H4 (cell line): ENCODE measurements at places on chromosomes 6 and 20. TPM values are rescaled to one million over a fixed set of nuclear protein-coding genes. Genes with fewer than 3 reads are reported as not detected.

DNA sequence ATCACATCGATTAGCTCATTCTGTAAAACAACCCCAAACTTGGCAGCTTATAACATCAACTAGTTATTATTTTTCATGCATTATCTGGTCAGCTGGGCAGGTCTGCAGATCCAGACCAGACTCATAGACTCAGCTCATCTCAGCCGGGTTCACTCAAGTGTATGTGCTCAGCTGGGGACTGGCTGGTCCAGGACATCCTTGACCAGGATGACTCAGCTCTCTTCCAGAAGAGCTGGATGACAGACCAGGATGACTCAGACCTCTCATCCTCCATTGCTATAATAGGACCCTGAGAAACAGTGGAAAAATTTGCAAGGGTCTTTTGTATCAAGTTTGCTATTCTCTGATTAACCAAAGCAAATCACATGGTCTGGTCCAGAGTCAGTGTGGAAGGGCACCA is 312.5 kb upstream of the PLCB4 start:
- peak; percentile 71 for DNase-seq

GRCh38 chr20:62758226-62758912 is 37.9 kb upstream of the MRGBP start:
- no peak for DNase-seq

- DNase-seq = no peak
Observed at GRCh38 chr6:116629563-116629981, 13.3 kb downstream of the RSPH4A start.

DNA sequence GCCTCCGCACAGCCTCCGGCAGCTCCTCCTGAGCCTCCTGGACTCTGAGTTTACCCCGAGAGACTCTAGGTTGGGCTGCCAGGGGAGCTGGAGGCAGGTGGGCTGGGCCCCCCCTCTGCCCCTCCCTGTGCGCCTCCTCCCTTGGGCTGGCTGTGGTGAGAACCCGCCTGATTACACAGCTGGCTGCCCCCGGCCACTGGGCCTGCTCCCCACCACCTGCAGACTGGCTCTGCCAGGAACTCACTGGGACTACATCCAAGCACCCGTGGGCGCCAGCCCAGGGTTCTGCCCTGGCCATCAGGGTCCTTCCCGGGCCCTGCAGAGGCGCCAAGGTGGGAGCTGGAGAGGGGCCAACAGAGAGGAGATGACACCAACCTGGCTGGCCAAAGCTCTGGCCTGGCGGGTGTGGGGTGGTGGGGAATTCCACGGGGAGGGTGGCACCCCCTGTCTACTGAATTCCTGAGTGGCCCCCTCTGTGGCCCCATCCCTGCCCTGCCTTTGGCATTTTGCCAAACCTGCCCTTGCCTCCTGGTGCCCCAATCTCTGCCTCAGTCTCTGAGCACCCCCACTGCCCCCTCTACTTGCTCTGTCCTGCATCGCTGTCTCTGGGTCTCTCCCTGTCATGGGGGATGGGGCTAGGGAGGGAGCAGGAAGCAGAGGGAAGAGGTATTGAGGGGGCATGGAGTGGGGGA is 21.9 kb upstream of the CDH22 start:
- DNase-seq = no peak

DNA sequence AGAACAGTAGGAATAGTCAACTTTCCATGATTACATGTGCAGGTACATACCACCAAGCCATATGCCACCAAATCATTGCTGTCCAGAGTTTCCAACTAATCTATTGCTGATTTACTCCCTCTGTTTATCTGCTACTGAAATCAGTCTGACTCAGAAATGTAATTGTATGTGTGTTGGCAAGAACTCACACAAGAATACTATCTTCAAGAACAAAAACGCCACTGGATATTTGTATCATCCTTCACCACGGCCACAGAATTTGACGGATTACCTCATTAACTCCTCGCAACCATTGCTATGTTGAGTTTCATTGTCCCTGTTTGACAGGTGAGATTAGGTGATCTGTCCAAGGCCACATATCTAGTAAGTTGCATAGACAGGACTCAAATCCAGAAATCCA is 159.2 kb downstream of the GMPR start:
- no peak for DNase-seq

- DNase-seq = peak; percentile 48
Observed at GRCh38 chr6:53513519-53513966, 31.4 kb downstream of the GCLC start.

GRCh38 chr6:23870496-23870895 is 255.5 kb upstream of the NRSN1 start:
- DNase-seq = no peak

DNA sequence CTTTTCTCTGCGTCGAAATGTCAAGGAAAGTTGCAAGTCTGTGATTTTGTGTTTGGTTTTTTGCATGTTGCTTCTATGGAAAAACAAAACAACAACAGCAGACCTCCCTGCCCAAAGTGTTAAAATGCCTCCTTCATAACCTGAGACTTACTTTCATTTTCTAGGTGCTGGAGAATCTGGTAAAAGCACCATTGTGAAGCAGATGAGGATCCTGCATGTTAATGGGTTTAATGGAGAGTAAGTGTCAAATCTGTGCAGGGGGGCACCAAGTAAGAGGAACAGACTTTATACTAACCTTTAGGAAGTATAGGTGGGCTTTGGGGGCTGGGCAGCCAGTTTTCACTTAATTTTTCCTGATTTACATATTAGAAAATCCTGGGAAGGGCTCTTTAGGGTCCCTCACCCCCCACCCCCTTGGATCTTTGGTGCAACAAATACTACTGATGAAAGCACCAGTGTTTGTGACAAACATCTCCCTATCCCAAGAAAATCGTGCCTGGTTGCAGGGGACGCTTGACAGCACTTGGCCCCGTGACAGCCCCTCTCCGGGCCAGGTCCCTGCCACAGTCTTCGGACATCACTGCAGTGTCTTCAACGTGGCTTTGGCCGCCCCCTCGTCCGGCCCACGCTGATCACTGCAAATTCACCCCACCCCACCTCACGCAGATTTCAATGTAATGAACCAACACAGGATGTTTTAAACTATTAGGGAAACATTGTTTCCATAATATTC is 43.1 kb downstream of the GNAS start:
- no peak for DNase-seq

GRCh38 chr6:149750136-149750609 is 632 bp downstream of the PCMT1 start:
- DNase-seq = peak; percentile 6

- peak; percentile 16 for DNase-seq
Observed at GRCh38 chr6:111737065-111737521, 131.4 kb upstream of the TRAF3IP2 start.

- DNase-seq = no peak
Observed at GRCh38 chr6:77334093-77334492, 129.2 kb downstream of the HTR1B start.

- no peak for DNase-seq
Observed at GRCh38 chr6:80020381-80021120, 16.1 kb downstream of the TTK start.

DNA sequence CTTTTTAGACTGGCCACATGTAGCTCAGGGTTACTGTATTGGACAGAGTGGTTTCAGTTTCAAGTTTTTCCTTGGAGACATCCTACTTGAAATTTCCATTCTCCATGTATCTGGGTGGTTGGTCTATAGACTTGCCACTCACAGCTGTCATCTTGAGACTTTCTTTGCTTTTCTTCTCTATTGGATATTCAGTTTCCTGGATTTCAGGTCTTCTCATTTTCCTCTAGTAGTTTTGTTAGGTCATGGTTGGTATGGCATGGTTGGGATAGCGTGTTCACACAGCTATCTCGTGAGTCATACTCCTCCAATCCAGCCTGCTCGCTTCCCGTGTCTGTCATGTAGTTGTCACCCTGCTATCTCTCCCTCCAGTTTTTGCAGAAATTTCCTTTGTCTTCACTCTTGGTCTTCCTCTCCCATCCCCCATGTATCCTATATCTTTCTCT is 48.3 kb downstream of the PTPN1 start:
- peak; percentile 71 for DNase-seq

GRCh38 chr6:135306740-135307420 is 125.8 kb downstream of the MYB start:
- no peak for DNase-seq

- DNase-seq = peak; percentile 45
Observed at GRCh38 chr6:161486361-161487216, 212.7 kb upstream of the AGPAT4 start.

- DNase-seq = no peak
Observed at GRCh38 chr6:113765909-113766308, 91.2 kb upstream of the MARCKS start.

DNA sequence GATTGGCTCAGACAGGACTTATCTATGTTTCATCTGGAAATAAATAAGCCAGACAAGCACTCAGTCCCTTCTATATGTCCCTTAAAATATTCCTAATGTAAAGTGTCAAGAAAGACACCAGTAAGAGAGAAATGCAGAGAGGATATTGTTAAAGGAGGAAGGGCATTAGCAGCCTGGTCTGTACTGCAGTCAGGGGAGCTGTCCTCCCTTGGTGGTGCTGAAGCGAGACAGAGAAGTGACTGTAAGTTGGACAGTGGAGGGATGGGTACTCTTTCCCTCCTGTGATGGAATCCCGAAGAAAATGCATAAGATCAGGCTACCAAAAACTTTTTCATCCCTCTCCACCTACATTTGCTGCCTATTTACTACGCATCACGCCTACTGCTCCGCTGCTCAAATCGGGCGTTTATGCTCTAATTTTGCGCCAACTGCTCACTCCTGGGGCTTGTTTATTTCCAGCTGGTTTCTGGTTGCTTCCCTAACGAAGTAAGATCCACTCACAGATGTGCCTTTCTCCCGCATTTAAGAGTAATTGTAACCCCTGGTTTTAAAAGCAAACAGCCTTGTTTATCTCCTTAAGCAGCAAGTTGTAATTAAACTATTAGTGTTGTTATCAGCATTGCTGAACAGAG is 35.2 kb downstream of the PHACTR1 start:
- peak; percentile 42 for DNase-seq

- no peak for DNase-seq
Observed at GRCh38 chr6:52634211-52634610, 36.7 kb upstream of the TMEM14A start.

GRCh38 chr6:3965071-3965718 is 113.7 kb downstream of the FAM217A start:
- DNase-seq = no peak

GRCh38 chr6:166007349-166008263 is 160.0 kb downstream of the TBXT start:
- DNase-seq = no peak

DNA sequence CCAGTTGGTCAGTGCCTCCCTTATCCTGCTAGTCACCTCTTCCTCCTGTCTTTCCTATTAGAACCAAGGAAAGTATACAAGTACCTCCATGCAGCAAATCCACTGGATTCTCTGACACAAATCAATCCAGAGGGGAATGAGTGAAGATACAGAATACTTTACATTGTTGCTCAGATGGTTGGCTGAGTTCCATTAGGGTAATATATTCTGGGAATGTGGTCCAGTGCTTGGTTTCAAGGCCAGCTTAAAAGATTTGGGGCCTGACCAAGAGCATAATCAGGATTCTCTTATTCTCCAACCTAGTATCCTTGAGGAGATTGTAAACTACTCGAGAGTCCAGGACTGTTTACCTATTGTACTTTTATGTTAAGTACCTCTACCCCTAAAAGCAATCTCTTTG is 23.0 kb downstream of the CARMIL1 start:
- DNase-seq = no peak

DNA sequence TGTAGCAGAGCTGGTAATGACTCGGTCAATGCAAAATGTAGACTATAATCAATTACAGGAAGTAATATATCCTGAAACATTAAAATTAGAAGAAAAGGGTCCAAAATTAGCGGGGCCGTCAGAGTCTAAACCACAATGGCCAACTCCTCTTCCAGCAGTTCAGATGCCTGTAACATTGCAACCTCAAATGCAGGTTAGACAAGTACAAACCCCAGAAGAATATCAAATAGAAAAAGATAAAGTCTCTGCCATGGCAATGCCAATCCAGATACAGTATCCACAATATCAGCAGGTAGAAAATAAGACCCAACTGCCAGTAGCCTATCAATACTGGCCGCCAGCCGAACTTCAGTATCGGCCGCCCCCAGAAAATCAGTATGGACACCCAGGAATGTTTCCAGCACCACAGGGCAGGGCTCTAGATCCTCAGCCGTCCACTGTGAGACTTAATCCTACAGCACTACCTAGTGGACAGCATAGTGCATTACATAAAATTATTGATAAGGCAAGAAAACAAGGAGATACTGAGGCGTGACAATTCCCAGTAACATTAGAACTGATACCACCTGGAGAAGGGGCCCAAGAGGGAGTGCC is 158.4 kb downstream of the GPX5 start:
- DNase-seq = peak; percentile 63

DNA sequence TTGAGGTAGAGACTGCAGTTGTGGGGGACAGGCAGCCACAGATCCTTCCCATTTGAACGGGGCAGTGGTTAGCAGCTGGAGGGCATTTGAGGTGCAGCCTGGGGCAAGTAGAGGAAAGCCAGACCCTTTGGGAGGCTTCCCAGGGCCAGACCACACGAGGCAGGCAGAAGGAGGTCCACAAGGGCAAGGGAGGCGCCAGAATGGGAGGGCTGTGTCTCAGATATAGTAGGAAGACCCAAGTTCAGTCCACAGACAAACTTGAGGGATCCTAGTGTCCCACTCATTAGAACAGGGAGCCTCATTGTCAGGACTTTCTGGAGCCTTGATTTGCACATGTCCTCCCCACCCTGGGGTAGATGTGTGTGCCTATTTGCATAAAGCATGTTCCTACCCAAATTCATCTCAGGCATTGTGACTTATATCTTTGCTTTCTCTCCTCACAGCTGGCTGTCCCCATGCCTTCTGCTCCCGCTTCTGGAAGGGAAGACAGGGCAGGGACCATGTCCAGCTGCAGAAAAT is 166.0 kb downstream of the VEGFA start:
- no peak for DNase-seq

- DNase-seq = no peak
Observed at GRCh38 chr6:122778985-122779661, 393 bp upstream of the FABP7 start.

- no peak for DNase-seq
Observed at GRCh38 chr6:10073341-10073740, 341.5 kb downstream of the TFAP2A start.

- no peak for DNase-seq
Observed at GRCh38 chr20:32924781-32925180, 66.1 kb downstream of the EFCAB8 start.

GRCh38 chr6:158131926-158132325 is 36.1 kb downstream of the SERAC1 start:
- DNase-seq = peak; percentile 19

DNA sequence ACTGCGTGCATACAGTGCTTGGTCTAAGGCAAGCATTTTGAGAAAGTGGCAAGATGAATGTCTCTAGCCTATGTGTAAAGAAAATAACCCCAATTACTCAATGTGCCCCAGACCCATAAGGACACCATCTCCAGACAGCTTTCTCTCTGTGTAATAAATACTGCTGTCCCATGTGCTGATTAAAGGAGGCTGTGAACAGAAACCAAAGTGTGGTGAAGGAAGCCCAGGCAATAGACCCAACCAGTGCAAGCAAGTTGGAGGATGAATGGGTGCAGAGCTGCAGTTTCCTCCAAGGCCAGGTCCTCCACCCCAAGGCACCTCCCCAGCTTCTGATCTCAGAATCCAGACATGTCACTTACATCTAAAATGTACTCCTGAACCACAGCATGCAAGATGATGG is 60.6 kb downstream of the TRAM2 start:
- DNase-seq = no peak

GRCh38 chr20:49687595-49688567 is 25.8 kb downstream of the B4GALT5 start:
- DNase-seq = no peak

GRCh38 chr20:60011512-60012507 is 53.6 kb downstream of the CDH26 start:
- DNase-seq = peak; percentile 12

The ZNF512B gene
- total RNA-seq = 2.2 and 4.4 TPM in 2 replicates

The CALHM6 gene
- 0.91 TPM in 1 of 2 replicates, not detected in the other for total RNA-seq

The OR2H2 gene
- total RNA-seq = not detected in 2 replicates

The ZBTB22 gene
- total RNA-seq = 7.9 and 11.3 TPM in 2 replicates

The SULF2 gene
- total RNA-seq = 266 and 269 TPM in 2 replicates

The PHACTR3 gene
- 0.29 TPM in 1 of 2 replicates, not detected in the other for total RNA-seq

The ZFP57 gene
- not detected in 2 replicates for total RNA-seq
